ENCODE measurements at places on chromosomes 2 and 18.

DNA sequence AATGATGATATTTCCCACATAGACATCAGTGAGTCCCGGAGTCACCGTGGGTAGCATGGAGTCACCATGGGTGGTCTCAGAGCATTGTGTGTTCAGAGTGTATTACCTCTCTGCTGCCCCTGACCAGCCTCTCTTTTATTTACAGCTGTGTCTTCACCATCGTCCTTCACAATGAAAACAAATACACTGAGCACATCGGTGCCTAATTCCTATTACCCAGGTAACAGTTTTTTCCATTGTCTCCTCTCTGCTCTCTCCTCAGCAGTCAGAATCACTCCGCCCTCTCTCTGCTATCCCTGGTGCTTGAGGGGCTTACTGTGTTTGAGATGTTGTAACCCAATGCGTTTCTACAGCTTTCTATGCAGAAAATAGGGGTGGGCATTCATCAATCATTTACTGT lies 361.5 kb upstream of the RAB12 start:
- DNase-seq, result no peak

- DNase-seq, result no peak
Measured at GRCh38 chr2:127101756-127102477, 5.0 kb downstream of the BIN1 start.

DNA sequence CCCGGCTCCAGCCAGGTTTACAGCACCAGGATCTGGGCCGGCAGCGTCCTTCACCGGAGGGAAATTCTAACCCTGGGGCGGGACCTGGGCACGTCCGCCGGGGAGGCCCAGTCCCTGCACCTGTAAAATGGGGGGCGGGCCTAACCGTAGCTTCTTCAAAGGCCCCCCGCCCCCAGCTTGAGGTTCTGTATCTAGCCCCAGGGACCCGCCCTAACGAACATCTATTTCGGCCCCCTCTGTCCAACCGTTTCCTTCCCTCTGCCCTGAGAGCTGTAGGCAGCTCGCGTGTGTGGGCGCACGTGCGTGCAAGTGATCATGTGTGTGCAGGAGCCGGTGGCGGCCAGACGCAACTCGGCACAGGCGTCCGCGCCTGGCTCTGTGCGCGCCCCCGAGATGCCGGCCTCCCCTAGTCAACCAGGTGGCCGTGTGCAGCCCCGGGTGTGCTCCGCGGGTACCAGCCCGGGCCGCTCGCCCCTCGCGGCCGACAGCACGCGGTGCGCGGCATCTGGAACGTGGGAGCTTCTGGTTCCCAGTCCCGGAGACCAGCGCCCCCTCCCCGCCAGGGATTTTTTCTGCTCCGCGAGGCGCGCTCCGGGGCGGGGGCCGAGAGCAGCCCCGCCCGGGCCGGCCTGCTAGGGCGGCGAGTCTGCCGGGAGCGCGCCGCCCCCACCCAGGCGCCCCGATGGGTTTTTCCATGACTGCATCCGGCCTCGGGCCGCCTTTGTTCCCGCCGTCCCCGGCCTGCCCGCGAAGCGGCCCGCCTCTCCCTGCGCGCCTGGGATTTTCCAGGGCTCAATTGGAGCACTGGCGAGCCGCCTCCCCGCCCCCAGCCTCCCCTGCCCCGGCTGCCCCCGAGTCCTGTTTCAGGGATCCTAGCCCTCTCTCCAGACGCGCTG lies 21.2 kb downstream of the TEX44 start:
- DNase-seq, result peak; percentile 94

DNA sequence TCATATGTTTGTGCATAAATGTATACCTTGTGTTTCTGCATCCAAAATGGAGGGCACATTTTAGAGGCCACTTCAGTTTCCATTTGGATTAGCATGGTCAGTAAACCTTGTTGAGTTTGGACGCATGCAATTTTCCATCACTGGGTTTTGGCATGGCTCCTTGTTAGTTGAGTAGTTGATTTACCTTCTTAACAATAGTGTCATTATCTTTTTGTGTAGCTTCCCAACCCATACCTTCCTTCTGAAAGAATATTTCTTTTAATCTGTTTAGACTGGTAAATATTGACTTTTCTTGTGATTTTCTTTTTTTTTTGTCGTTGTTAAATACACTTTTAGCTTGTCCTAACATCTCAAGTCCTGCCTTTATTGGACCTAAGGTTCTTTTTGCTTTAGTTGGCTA lies 15.5 kb downstream of the RPIA start:
- DNase-seq, result no peak

- no peak for DNase-seq
Measured at GRCh38 chr2:65075176-65075575, 19.0 kb downstream of the CEP68 start.

All from NCI-H1417 (cell line).